ENCODE measurements at places on chromosomes 11 and 22.

- no peaks in the 10 kb centered on the region for H3K36me3 ChIP-seq
- H3K4me3 ChIP-seq, result no peak overlapping the region
- no peaks in the 10 kb centered on the region for H3K4me1 ChIP-seq
- no peaks in the 10 kb centered on the region for H3K27me3 ChIP-seq
- H3K27ac ChIP-seq, result no peak overlapping the region
Observed at GRCh38 chr11:23961503-23962338, 535.1 kb upstream of the LUZP2 start.

GRCh38 chr11:13502492-13502891 is 6.7 kb upstream of the PTH start:
- no peak for DNase-seq
- H3K4me1 ChIP-seq, result no peaks in the 10 kb centered on the region
- no peaks in the 10 kb centered on the region for H3K27me3 ChIP-seq
- no peaks in the 10 kb centered on the region for H3K36me3 ChIP-seq

DNA sequence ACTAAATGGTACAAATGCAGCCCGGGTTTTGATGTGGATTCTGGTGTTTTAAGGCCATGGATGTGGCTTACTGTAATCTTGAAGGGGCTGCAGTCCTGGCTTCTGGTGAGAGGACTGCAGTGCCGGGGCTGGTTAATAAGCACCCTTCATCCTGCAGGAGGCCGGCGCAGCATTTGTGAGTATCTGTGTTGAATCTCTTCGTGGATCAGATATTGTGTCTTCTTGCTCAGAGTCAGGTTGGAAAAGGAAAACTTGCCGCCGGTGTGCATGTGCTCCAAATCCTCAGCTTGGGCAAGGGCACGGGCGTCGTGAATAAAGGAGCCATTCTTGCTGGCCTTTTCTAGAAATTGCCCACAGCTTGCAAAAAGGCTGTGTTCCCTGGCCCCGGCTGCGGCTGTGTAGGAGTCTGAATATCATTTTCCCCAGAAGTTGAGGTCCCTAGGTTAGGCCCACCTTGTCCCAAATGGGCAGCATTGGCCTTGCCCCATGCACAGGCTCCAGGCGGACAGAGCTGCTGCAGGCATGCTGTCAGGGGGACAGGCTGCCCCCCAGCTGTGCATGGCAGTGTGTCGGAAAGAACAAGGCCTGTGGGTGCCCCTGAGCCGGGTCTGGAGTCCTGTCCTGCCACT is 28.9 kb upstream of the PARVB start:
- H3K27ac ChIP-seq, result no peak overlapping the region
- no peak for DNase-seq
- peaks cover 28% of the 10 kb centered on the region for H3K36me3 ChIP-seq
- no peaks in the 10 kb centered on the region for H3K27me3 ChIP-seq
- no peak overlapping the region for H3K4me3 ChIP-seq

- H3K4me3 ChIP-seq, result peak overlapping the region; percentile 63
- H3K36me3 ChIP-seq, result no peaks in the 10 kb centered on the region
Observed at GRCh38 chr22:30262917-30263741, 3.5 kb downstream of the OSM start.

- H3K4me1 ChIP-seq, result no peaks in the 10 kb centered on the region
- H3K4me3 ChIP-seq, result no peak overlapping the region
- no peaks in the 10 kb centered on the region for H3K27me3 ChIP-seq
- no peak overlapping the region for H3K27ac ChIP-seq
Observed at GRCh38 chr11:72721689-72722049, 30.5 kb downstream of the ARAP1 start.

DNA sequence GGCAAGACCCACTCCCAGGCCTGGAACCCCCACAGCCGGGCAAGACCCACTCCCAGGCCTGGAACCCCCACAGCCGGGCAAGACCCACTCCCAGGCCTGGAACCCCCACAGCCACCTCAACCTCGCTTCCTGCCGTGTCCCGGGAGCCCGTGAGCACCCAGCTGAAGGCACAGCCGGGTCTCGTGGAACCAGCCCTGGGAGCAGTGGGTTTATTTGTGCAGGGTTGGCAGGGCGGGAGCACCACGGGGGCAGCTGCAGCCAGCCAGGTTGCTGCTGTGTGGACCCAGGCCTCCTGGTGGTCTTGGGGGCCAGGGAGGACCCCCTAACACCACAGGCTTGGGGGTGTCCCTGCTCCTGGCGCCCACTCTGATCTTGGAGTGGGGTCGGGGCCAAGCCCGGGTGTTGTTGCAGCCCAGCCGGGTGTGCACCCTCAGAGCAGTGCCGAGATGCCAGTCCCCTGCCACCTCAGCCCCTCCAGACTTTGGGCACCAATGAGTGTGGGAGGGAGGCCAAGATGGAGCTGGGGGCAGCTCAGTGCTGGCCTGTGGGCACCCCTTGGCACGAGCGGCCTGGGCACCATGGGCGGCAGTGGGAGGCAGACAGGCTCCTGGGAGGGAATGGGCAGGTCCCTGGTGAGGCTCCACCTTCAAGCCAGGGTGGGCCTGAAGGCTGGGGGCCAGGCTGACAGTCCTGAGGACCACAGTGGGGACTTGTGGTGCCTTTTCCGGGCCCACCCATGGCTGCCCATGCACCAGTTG is 8.2 kb upstream of the PKP3 start:
- DNase-seq, result no peak
- H3K36me3 ChIP-seq, result no peaks in the 10 kb centered on the region
- peaks cover 1% of the 10 kb centered on the region for H3K27me3 ChIP-seq
- no peak overlapping the region for H3K4me3 ChIP-seq
- H3K4me1 ChIP-seq, result peaks cover 12% of the 10 kb centered on the region

GRCh38 chr11:123564221-123564620 is 90.2 kb downstream of the SCN3B start:
- H3K27me3 ChIP-seq, result peaks cover 9% of the 10 kb centered on the region
- no peaks in the 10 kb centered on the region for H3K4me1 ChIP-seq
- no peak overlapping the region for H3K27ac ChIP-seq
- H3K4me3 ChIP-seq, result no peak overlapping the region

DNA sequence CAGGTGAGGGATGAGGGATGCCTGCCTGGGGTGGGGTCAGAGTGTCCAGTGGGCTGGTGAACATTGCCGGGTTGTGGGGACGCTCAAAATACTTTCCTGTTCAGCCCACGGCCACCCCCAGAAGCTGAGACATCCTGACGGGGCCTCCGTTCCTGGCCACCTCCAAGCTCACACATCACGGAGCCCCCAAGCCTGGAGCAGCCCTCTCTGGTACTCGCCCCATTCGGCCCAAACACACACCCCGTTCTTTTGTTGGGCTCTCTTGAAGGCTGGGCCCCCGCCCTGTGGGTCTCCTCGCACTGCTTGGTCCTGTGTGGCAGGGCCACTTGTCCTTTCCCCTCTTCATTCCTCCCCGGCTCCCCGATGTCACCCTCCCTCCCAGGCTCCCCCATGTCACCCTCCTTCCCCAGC is 442.6 kb downstream of the TBC1D22A start:
- peaks cover 80% of the 10 kb centered on the region for H3K27me3 ChIP-seq
- DNase-seq, result no peak
- H3K36me3 ChIP-seq, result no peaks in the 10 kb centered on the region
- H3K4me1 ChIP-seq, result no peaks in the 10 kb centered on the region
- no peak overlapping the region for H3K4me3 ChIP-seq
- no peak overlapping the region for H3K27ac ChIP-seq

DNA sequence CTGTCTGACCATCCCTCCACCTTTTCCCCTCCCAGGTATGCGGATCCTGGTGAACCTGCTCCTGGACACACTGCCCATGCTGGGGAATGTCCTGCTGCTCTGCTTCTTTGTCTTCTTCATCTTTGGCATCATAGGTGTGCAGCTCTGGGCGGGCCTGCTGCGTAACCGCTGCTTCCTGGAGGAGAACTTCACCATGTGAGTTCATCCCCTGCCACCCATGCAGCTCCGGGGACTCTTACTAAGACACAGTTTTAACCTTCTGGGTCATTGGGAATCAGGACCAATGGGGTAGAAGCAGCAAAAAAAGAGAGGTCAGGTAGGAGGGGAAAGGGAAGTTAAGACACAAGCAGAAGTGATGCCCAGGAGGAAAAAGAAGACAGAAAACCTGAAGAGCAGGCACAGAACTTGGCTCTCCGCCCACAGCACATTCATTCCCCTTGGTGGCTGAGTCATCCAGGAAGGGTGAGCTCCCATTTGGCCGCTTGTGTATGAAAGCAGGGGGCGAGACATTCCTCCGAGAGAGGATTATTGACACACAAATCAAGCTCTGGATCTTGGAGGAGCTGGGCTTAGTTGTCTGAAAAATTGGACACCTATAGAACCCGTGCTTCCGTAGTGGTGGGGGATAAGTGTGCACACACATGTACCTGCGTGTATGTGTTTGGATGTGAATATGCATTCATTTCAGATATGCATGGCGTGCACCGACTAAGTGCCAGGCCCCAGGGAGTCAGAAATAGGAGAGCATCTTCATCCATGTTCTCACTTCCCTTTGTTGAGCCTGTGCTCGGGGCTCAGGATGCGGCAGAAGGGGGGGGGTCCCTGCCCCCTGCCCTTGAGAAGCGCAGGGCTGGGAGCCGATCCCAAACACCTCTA is 64.2 kb downstream of the CACNA1I start:
- H3K27ac ChIP-seq, result no peak overlapping the region
- H3K4me1 ChIP-seq, result no peaks in the 10 kb centered on the region
- H3K36me3 ChIP-seq, result no peaks in the 10 kb centered on the region
- peaks cover 8% of the 10 kb centered on the region for H3K27me3 ChIP-seq

DNA sequence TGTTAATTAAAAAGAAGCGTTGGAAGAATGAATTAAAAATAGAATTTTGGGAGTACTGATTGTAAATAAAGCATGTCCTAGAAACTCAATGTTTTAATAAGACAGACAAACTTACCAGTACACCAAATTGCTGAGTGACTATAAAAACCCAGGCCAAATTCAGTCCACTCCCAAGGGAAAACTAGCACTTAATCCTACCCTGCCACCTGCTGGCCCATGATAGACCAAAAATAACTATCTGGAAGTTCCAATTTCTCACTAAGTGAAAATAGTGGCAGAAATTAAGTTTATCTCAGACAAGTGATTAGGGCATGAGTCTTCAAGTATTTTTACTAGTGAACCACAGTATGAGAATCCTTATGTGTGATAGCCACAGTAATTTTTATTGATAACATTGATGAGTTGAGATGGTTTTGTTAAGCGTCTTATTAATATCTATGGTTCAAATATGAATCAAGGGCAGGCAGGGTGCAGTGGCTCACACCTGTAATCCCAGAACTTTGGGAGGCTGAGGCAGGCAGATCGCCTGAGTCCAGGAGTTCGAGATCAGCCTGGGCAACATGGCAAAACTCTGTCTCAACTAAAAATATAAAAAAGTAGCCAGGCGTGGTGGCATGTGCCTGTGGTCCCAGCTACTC is 9.8 kb upstream of the DDX10 start:
- H3K36me3 ChIP-seq, result no peaks in the 10 kb centered on the region
- no peak overlapping the region for H3K27ac ChIP-seq
- peak; percentile 43 for DNase-seq
- no peaks in the 10 kb centered on the region for H3K4me1 ChIP-seq
- H3K27me3 ChIP-seq, result no peaks in the 10 kb centered on the region

DNA sequence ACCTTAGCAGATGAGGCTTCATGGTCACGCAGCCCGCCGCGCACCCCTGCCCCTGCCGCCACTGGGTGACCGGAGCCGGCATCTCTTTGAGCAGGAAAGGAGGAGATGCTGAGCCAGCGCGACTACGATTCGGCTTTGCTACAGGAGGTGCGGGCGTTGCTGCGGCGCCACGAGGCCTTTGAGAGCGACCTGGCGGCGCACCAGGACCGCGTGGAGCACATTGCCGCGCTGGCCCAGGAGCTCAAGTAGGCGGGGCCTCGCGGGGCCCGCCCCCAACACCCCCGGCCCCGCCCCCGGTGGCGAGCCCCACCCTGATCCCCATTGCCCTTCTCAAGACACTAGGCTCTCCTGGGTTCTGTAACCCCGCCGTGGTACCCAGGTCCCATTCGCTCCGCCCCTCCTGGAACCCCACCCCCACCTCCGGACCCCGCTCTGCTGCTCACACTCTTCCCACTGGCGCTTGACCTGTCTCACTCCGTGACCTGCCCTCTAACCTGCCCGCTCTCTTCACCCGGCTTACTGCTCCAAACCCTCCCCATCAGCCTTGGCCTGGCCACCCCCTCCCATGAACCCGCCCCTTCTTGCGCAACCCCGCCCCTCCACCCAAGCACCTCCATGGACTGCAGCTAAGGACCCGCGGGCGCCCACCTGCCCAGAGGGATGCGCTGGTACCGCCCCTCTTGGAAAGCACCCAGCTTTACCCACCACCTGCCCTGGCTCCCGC is 9.1 kb downstream of the CTSF start:
- no peaks in the 10 kb centered on the region for H3K4me1 ChIP-seq
- no peak overlapping the region for H3K27ac ChIP-seq
- no peak overlapping the region for H3K4me3 ChIP-seq
- H3K36me3 ChIP-seq, result no peaks in the 10 kb centered on the region
- no peak for DNase-seq
- H3K27me3 ChIP-seq, result peaks cover 2% of the 10 kb centered on the region

DNA sequence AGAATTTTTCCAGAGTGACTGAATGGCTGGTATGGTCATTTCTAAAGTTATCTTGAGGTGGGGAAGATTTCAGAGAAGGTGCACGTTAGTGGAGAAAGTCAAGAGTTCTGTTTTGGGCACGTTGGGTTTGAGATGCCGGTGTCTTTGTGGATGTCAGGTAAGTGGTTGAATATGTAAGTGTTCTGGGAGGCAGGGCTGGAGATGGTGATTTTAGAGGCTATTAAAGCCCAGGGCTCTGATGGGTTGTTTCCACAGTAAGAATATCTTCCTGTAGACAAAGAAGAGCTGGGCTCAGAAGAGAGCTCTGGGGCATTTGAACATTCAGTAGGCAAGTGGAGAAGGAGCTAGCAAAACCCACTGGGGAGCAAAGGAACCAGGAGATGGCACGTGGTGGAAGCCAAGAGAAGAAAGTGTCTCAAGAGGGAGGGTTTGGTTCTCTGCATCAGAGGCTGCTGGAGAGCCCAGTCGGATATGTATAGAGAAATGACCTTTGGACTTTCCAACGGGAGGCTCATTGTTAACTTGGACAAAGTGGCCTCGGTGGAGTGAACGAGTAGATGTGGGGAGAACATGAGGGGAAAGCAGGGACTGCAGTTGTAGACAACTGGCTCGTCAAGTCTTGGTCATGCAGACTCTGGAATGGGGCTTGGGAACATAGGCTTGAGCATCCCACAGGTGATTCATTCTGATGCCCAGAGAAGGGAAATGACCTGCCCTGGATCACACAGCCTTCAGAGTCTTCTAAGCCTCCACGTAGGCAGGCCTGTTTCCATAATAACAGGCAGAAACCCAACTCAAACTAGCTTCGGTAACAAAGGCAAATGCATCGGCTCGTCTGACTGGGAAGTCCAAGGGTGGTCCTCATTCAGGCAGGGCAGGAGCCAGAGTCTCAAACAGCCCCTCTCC is 98.4 kb upstream of the PARVA start:
- H3K4me3 ChIP-seq, result no peak overlapping the region
- no peaks in the 10 kb centered on the region for H3K27me3 ChIP-seq
- no peak overlapping the region for H3K27ac ChIP-seq
- H3K36me3 ChIP-seq, result no peaks in the 10 kb centered on the region
- peak; percentile 67 for DNase-seq

DNA sequence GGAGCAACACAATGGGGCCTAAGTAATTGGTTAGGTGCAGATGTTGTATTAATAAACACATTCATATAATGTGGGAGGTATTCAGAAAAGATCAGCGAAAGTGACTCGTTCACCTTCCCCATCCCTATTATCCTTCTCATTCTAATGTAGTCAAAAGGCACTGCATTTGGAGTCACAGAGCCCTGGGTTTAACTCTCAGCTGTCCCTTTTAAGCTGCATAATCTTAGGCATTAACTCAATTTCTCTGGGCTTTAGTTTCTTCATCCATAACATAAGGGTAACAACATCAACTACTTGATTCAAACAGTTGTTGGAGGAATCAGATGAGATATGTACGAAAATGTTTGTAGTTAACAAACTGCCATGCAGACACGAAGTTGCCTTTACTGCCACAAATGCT is 187.6 kb upstream of the PITPNB start:
- no peaks in the 10 kb centered on the region for H3K27me3 ChIP-seq
- no peak overlapping the region for H3K27ac ChIP-seq
- H3K4me3 ChIP-seq, result no peak overlapping the region

GRCh38 chr11:72614381-72614780 is 59.8 kb downstream of the PDE2A start:
- H3K27me3 ChIP-seq, result peaks cover 73% of the 10 kb centered on the region
- H3K4me1 ChIP-seq, result no peaks in the 10 kb centered on the region
- H3K36me3 ChIP-seq, result no peaks in the 10 kb centered on the region
